GM19239 (cell line): ENCODE measurements at places on chromosomes 11 and 22.

DNA sequence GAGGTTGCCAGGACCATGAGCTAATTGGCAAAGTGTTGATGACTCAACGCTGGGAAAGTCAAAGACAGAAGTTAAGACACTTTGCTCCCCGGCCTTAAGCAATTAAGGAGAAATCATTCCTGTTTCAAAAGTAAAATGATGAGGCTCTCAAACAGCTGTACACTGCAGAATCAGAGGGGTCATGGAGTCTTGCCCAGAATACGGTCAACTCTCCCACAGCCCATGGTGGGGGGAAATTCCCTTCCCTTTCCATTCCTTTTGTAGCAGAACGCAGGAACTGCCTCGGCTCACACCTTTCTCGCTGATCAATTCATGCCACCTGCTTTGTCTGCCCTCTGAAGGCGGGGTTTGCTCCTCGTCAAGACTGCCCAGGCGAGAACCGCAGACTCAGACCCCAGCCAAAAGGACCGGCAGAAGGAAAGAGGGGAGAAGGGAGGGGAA lies 52.8 kb downstream of the MN1 start:
- no peak for DNase-seq

DNA sequence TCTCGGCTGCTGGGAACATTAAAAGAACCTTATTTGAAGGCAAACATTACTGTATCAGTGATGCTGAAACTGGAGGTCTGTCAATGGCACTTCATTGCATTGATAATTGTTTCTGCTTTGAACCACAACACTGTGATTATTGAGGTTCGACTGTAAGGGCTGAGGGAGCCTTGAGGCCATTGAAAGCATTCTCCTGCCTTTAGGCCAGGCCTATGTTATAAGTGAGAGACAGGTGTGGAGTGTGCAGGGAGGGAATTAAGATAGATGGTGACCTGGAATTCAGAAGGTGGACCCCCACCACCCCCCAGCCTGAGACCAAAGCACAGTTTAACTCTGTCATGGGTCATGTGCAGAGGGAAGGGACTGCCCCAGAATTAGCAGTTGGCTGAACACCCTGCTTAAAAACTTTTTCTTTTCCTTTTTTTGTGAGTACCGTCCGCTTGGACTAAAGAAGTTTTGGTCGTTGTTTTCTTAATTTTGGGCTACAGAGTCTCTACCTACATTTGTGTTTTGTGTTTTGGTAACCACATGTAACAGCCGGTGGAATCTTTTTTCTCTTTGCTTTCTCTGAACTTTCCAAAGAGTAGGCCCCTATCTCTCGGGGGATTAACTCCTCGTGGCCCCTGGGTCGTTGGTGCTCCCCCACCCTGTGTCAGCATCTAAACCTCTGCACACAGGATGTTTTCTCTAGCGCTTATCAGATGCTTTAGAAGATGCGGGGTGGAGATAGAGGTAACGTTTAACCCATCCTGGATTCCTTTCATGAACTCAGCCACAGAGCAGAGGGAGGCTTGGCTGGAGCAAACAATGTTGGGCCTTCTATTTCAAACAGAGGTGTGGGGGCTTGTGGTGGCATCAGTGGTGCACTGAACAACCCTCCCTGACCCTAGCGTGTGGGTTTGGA lies 43.7 kb downstream of the ZBTB16 start:
- DNase-seq: no peak

- DNase-seq: no peak
Measured at GRCh38 chr11:120062561-120062930, 75.4 kb downstream of the TRIM29 start.

GRCh38 chr11:80993536-80993935 lies 1552.7 kb upstream of the TENM4 start:
- DNase-seq: no peak

DNA sequence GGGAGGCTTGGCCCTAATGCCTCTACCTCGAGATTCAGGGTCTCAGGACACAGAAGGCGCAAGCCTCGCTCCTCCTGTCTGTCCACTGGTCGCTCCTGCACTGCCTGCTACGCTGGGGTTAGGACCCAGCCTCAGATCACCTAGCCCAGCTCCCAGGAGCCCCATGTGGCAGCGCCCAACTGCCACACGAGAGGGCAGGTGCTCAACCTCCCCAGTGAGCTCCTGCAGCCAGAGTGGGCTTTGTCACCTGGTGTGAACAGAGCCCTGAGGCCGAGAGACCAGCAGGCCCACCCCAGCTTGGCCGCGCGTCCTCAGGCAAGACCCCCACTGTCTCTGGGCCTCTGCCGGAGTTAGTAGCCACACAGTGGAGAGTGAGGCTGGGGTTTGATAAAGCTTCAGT lies 21.7 kb upstream of the PPARA start:
- DNase-seq: no peak

DNA sequence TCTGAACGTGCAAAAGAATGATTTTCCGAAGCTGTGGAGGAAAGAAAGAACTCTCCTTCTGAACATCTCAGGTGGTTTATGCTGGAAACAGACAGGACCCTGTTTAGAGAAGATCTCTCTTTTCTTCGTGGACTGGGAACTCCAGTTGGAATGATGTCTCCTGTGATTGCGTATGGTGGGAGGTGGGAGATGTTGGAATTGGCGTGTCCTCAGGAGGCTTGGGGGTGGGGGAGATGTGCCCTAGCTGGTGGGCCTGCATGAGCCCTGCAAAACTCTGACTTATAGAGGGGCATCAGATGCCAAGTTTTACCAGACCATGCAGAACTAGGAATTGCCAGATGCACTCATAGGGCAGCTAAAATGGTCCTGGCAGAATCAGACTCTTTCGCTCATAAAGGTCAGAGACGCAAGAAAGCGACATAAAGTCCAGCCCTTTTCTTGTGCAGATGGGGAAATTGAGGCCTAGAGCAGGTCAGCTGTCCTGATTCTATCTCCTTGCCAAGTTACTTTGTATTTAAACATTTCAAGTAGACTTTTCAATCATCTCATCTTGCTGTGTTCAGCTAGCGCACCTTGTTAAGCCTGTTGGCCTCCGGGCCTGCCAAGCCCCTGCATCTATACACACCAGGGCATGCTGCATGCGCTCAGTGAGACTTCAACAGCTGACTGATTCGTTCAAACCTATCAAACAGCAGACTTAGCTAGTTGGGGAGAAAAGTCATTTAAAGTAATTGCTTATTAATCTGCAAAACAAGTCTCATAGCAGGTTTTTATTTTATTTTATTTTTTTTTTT lies 34.2 kb upstream of the EHF start:
- DNase-seq: no peak

DNA sequence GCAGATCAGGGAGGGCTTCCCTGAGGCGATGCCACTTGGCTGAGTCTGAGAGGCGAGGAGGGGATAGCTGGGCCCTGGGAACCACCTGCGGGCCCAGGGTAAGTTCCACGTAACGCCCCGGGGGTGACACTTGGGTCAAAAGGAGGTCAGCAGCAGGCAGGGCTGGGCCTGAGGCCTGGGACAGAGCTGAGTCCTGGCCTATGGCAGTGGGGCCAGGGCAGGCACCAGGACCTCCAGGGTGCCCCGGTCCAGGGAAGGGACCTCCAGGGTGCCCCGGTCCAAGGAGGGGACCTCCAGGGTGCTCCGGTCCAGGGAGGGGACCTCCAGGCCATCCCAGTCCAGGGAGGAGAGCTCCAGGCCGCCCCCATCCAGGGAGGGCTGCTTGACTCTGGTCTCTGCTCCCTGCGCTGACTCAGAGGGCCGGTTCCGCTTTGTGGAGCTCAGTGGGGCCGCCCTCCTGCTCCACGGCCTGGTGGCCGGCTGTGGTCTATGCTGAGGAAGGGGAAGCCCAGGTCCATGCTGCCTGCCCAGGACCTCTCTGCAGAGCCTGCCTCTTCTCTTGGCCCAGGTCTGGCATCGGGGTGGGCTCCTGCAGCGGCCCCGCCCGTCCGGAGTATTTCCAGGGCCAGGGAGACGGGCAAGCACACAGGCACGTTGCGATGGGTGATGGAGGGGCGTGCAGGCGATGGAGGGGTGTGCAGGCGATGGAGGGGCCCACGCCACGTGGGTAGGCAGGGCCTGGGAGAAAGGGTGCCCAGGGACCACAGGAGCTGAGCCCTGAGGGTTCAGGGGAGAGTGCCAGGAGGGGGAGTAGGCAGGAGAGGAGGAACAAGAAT lies 19.5 kb upstream of the WNT7B start:
- DNase-seq: no peak

DNA sequence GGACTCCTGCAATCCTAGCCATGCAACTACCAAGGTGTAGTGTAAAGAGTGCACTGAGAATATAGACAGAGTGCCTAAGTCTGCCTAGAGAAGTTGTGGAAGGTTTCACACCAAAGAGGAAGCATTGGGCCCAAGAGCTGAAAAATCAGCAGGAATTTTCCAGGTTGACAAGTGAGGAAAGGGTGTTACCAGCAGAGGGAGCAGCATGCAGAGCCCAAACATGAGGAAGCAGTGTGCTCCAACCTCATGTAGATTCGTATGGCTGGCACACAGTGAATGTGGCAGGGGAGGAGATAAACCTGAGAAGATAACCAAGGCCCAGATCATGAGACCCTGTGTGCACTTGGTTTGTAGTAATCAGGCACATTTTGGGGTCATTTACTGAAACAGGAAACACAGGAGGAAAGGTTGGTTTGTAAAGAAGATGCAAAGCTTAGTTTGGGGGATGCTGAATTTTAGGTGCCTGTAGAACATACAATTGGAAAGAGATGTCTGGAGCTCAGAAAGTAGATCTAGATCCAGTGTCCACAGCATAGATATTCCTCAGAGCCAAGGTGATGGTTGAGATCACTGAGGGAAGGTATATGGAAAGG lies 1.7 kb downstream of the HPX start:
- DNase-seq: no peak

DNA sequence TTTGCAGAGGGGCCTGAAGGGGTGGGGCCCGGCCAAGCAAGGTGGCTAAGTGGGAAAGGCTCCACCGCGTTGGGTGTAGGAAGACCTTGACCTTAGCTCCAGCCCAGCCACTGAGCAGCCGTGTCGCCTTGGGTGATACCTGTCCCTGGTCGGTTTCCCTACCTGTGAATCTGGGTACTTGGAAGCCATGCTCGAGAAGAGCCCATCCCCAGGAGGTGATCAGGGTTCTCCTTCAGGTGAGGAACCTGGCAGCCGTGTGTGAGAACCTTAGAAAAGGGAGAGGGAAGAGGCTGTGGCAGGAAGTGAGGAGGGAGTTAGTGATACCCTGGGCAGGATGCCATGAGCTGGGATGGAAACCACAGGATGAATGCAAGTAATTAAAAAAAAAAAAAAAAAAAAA lies 21.6 kb downstream of the PPARA start:
- no peak for DNase-seq

GRCh38 chr11:75872887-75873416 lies 57.9 kb downstream of the UVRAG start:
- no peak for DNase-seq

DNA sequence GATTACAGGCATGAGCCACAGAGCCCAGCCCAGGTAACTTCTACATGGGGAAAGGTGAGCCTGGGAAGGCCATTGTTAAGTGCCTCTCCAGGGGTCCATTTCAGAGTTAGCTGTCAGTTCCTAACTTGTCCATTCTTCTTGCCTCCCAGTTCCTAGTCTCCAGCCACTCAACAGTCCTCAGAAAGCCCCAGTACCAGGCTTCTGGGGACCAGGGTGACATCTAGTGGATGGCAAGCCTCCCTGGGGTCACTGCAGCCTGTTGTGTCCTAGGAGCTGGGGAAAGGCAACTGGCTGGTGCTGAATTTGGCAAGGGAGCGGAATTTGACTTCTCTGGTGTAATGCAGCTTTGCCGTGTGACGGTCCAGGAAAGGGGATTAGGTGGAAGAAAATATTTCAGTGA lies 2.1 kb downstream of the LGALS12 start:
- DNase-seq: no peak

DNA sequence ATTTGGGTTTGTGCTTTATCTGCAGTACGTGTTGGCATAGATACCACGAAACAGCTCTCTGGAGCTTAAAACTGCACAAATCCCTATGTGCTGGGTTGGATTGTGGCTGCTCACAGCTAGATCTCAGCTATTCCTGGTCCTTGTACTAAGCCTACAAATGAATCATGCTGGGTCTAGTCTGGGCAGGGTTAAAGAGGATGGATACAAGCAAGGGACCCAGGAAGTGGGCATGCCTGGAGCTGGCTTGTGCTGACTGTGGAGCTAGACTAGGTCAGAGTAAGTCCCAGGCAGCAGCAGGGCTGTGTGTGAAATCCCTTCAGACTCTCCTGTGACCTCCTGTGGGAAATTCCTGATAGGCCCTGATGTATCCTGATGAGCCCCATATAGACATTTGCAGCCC lies 3.9 kb upstream of the E2F8 start:
- DNase-seq: no peak

- no peak for DNase-seq
Measured at GRCh38 chr11:117931971-117932370, 2.8 kb upstream of the TMPRSS13 start.

GRCh38 chr22:45878901-45879551 lies 97.9 kb downstream of the WNT7B start:
- no peak for DNase-seq

- DNase-seq: no peak
Measured at GRCh38 chr11:2202900-2203439, 31.4 kb upstream of the TH start.

DNA sequence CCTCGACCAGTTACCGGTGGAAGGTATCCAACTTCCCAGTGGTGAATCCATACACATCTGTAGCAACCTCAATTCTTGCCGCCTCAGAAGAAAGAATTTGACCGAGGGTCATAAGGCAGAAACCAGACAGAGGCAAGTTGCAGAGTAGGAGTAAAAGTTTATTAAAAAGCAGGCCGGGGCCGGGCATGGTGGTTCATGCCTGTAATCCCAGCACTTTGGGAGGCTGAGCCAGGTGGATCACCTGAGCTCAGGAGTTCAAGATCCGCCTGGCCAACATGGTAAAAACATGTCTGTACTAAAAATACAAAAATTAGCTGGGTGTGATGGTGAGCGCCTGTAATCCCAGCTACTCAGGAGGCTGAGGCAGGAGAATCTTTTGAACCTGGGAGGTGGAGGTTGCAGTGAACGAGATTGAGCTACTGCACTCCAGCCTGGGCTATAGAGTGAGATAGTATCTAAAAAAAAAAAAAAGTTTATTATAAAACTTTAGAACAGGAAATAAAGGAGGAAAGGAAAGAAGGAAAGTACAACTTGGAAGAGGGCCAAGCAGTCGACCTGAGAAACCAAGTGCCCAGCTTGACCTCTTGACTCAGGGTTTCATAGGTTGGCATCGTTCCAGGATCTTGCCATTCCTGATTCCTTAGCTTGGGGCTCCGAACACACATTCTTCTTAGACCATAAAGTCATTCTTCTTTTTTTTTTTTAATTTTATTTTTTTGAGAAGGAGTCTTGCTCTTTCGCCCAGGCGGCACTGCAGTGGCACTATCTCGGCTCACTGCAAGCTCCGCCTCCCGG lies 27.8 kb downstream of the RGL4 start:
- DNase-seq: no peak
